Kidney (tissue), 22 donors: ENCODE measurements at places on chromosomes 7 and 10. TPM values are rescaled to one million over a fixed set of nuclear protein-coding genes. Genes with fewer than 3 reads are reported as not detected.

DNA sequence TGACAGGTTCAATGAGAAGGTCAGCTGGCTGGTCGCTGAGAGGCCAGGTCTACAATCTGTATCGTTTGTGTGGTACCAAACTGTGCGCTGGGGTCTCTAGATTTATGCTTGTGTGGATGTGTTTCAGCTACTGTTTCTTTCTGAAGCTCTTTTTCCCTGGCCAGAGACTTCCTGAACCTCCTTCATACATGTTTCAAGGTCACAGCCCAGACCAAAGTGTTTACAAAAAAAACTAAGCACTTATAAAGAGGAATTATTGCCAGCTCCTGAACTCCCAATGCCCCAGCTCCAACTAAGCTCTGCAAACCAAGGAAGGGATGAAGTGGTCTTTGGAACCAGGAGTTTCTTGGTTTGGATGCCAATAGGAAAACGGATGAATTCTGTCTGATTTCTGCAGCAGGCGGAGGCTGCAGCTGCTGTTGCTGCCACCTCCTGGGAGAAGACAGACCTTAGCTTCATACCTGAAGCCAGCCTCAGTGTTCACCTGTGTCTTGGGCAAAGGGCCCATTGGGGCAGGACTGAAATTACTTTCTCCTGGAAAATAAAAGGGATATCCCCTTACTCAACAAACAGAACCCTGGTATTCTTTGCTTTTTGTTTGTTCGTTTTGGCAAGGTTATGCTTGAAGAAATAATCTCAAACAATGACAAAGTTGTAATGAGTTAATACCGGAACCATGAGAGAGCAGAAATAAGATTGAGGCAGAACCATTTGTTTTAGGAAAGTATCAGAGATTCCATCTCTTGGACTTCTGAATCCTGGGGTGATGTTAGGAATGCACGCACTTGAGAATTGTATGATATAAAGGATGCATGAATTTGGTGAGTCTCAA is 24.6 kb upstream of the MKLN1 start:
- no peak for DNase-seq

GRCh38 chr10:26524161-26524896 is 86.2 kb downstream of the APBB1IP start:
- no peak for DNase-seq

- no peak for DNase-seq
These were observed 34.8 kb downstream of the MDFIC start for GRCh38 chr7:114956702-114957101.

DNA sequence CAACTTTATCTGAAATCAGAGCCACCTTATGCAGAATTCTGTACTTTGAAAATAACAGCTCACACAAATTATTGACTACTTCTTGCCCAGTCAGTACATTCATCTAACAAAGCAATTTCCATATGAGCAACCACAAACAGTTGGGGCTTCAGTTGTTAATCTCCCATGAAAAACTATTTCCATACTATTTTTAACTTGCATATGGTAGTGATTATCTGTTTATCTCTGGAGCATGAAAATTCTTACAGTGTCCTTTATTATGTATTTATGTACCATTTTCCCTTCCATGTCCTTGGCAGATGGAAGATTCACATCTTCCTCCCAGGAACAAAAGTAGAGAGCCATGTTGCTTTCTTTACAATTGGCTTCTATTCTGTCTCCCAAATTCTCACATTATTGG is 285.7 kb downstream of the CRPPA start:
- DNase-seq: no peak

- no peak for DNase-seq
These were observed 131.9 kb upstream of the PCGF5 start for GRCh38 chr10:91088300-91089140.

GRCh38 chr7:120794106-120794729 is 63.7 kb downstream of the TSPAN12 start:
- DNase-seq: no peak

GRCh38 chr10:117621196-117621595 is 78.7 kb downstream of the EMX2 start:
- DNase-seq: no peak

DNA sequence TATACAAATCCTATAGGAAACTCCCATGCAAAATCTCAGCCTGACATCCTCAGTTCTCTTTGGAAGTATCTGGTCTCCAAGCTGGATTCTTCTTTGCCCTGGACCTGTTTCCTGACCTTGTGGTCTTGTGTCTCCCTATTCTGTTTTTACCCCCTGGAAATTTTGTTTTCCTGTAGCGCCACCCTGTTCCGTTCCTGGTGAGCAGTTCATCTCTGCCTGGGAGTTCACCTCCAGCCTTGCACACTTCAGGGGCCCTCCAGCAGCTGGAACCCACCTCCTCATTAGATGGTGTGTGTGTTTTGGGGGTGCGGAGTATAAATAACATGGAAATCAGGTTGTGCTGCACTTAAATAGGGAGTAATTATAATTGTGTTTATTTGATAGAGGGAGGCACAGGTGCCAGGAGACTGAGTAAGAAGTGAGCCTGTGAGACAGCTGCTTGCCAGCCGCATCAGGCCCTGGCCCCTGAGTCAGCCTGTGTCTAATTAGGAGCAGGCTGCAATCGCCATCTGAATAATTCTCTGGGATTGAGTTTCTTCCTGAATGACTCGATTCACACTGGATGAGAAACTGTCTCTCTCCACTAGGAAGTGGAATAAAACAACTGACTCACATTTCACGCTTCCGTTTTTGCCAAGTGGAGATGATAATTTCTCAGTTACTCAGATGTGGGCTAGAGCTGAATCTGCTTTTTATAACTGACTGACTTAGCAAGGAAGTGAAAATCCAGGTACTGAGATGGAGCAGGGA is 69.4 kb upstream of the HECTD2 start:
- peak; percentile 3 for DNase-seq

GRCh38 chr10:33524966-33525365 is 190.5 kb upstream of the NRP1 start:
- DNase-seq: no peak

DNA sequence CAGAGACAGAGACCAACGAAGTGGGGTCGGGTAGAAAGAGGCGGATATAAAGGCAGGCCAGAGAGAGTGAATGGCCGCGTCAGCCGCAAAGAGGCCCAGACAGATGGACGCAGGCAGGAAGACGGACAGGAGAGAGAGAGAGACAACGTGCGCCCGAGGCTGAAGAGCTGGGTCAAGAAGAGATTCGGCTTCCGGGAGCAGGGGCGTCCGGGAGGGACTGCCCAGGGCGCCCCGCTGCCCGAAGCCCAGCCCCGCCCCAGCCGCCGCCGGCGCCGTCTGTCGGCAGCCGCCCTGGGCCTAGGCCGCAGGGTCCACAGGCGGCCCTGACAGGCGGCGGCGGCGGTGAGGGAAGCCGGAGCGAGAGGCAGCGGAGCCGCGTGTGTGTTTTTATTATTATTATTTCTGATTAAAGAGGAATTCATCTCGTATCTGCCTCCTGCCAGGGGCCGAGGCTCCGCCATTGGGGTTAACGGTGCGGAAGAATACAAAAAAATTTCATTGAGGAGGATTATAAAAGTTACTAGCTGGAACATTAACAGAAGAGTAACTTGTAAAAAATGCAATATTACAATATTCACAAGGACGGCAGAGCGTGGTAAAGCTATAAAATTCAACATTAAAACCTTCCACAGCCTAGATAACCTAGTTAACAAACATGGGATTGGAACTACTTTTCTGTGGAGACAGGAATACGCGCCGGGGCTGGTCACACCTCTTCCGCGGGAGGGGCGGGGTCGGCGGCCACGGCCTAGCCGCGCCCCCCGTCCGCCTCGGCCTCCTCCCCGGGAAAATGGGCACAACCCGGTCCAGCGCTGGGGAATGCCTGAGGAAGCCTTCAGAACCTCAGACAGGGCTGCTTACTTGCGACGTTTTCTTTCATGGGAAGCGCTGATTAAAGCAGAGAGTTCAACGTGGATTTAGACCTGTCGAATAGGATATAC is 29.7 kb upstream of the PAX2 start:
- DNase-seq: no peak

- no peak for DNase-seq
These were observed 16.4 kb upstream of the TAS2R16 start for GRCh38 chr7:123011766-123012369.

DNA sequence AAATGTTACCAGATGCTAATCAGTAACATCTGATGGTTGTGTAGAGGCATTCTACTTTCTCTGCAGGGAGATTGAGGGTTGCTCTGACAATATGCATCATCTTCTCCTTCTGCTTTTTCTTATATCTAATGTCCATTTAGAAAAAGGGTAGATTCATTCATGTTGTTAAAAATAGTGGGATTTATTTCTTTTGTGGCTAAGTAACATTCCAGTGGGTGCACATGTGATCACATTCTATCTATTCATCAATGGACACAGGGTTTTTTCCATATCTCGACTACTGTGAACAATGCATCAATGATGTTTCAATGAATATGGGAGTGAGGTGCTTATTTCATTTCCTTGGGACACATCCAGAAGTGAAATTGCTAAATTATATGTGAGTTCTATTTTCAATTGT is 103.9 kb downstream of the CRPPA start:
- no peak for DNase-seq

DNA sequence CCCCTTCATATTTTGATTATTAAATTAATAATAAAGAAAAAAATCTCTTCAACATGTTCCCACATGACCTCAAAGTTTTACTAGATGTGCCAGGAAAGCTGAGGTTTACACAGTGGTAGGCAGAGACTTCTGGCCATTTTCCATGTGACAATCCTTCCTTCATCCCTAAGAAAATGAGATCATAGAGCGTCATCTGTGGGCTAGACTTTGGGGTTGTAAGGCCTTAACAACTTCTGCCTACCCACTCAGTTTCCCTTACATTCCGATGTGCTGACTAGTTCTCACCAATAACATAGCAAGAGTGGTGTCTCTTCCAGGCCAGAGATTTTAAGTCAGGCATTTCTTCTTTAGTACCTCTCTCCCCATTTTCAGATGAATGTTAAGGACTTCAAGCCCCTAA is 171.1 kb upstream of the PHF14 start:
- no peak for DNase-seq

DNA sequence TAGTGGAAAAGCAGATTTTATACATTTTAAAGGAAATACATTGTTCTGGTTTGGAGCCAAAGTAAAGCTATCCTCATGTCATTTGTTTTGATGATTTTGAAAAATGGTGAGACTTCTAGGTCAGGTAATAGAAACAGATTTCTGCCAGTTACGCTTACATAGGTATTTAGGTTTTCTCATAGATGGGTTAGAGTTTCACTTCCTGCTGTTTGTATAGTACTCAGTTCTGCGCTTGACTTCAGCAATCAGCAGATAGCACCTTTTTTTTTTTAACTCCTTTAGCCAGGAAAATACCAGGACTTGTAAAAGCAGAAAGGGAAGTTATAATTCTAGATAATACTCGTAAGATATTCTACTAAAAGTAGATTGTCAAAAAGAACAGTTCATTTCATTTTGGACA is 209.8 kb upstream of the POM121L12 start:
- DNase-seq: no peak

DNA sequence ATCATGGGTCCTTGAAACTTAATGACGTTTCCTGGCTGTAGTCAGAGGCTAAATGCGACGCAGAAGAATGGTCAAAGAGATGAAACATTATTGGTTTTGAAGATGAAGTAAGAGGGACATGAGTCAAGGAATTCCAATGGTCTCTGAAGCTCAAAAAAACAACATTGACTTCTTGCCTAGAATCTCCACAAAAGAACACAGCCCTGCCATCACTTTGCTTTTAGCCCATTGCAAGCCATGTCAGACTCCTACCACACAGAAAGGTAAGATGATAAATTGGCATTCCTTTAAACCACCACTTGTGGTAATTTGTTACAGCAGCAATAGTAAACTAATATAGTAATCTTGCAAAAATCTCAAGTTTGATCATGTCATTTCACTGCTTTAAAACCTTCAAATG is 109.4 kb downstream of the TMEM26 start:
- no peak for DNase-seq

GRCh38 chr7:3955751-3956696 is 655.0 kb downstream of the SDK1 start:
- no peak for DNase-seq

GRCh38 chr10:74842301-74842954 is 16.0 kb downstream of the KAT6B start:
- no peak for DNase-seq

GRCh38 chr7:21011153-21011552 is 224.5 kb upstream of the SP8 start:
- no peak for DNase-seq

GRCh38 chr10:3948843-3949242 is 163.8 kb upstream of the KLF6 start:
- DNase-seq: peak; percentile 23

DNA sequence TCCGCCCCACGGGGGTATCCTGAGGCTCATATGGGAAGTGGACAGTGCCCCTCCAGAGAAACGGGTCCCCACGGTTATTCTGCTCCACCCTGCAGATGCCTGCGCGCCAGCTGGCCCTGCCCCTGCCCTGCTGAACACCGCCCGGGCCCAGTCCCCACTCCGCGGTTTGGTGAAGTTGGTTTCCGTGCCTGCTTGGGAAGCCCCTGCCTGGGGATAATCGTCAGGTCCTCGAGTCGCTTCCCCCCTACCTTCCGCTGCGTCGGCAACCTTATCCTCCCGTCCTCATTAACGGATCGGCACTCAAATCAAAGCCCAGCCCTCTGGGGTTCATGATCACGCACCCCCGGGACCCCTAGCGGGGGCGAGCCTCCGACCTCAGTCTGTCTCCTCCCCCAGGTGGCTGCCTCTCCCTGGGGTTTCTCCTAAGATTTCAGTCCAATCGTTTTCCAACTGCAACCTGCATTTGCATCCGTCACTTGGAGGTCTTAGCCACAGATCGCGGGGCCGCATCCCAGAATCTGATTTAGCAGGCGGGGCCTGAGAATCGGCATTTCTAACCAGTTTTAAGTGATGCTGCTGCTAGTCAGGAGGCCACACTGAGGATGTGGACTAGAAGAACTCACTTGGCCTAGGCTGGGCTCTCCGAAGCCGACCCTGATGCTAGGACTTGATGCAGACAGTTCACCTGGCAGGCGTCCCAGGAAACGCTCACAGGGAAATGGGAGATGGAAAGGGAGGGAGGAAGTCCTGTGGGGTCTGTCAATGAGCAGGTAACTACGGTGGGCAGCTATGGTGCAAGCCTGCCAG is 27.6 kb downstream of the WDR86 start:
- no peak for DNase-seq

- DNase-seq: no peak
These were observed 27.6 kb downstream of the SFTPA1 start for GRCh38 chr10:79638318-79638717.

ZNF789 gene
- polyA plus RNA-seq: 10.6 TPM

ASCC1 gene
- polyA plus RNA-seq: 24.0 TPM

GPC2 gene
- polyA plus RNA-seq: 0.73 TPM

CLDN12 gene
- 23.9 TPM for polyA plus RNA-seq

MAP3K8 gene
- polyA plus RNA-seq: 6.7 TPM

LSM8 gene
- 27.4 TPM for polyA plus RNA-seq

VGF gene
- polyA plus RNA-seq: 2.2 TPM

SFRP5 gene
- 0.22 TPM for polyA plus RNA-seq

GPR22 gene
- polyA plus RNA-seq: not detected

ADARB2 gene
- 1.3 TPM for polyA plus RNA-seq

ADAM8 gene
- 3.4 TPM for polyA plus RNA-seq

CCL26 gene
- not detected for polyA plus RNA-seq

INA gene
- not detected for polyA plus RNA-seq

NXPH1 gene
- polyA plus RNA-seq: not detected
